ENCODE measurements at places on chromosomes 12 and 14. TPM values are rescaled to one million over a fixed set of nuclear protein-coding genes. Genes with fewer than 3 reads are reported as not detected.

DNA sequence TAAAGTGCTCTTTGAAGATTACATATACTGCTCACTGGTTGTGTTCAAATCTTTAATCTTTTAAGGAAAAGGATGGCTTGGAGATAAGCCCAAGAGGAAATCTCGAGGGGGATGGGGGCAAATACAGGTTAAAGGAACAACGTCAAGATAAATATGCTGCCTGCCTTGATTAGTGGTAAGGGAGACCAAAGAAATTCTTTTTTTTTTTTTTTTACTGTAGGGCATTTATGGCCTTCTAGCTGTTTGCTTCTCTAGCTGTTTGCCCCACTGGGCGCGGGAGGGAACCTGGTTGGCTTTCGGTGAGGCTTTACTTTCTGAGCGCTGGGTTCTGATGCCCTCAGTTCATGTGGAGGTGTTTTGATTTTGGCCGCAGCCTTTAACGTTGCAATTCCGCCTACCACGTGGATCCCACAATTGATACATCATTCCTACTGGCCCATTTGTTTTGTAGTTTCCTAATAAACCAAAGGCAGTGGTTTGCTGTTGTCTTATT lies 5.7 kb downstream of the CCND2 start:
- no peak for DNase-seq

DNA sequence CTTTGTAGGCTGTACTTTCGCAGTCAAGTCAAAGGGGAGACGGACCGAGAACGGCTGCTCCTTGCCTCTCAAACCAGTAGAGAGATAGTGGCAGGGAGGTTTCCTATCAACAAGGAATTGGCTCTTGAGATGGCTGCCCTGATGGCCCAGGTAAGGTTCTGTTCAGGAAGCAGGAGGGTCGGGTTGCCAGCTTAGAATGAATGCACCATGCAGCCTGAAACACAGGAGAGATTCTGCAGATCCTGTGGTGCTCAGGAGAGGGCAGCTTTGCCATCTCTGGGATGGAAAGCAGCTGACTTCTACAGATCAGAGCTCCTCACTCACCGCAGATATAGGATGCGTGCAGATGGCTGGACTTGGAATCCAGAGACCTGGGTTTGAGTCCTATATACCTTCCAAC lies 18.0 kb downstream of the PIGH start:
- DNase-seq, result no peak

CLEC2A gene
- not detected for total RNA-seq

TNS2 gene
- 57.9 TPM for total RNA-seq

ASCL1 gene
- 0.32 TPM for total RNA-seq

DNA sequence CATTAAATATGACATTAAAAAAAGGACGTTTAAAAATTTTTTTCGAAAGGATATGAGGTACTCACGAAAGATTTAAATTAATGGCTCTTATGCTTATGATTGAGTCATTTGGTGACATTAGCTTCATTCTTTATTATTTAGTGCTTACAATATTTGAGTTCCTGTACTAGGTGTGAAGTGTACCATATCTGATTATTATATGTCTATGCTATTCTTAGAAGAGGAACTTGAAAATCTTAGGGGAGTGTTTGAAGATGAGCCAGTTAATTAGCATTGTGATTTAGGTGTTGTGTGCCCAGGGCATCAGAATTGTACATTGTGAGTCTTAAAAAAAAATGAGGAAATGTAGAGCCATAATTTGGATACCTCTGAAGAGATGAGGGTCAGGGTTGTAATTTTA lies 118.6 kb downstream of the FUT8 start:
- DNase-seq, result no peak

DNA sequence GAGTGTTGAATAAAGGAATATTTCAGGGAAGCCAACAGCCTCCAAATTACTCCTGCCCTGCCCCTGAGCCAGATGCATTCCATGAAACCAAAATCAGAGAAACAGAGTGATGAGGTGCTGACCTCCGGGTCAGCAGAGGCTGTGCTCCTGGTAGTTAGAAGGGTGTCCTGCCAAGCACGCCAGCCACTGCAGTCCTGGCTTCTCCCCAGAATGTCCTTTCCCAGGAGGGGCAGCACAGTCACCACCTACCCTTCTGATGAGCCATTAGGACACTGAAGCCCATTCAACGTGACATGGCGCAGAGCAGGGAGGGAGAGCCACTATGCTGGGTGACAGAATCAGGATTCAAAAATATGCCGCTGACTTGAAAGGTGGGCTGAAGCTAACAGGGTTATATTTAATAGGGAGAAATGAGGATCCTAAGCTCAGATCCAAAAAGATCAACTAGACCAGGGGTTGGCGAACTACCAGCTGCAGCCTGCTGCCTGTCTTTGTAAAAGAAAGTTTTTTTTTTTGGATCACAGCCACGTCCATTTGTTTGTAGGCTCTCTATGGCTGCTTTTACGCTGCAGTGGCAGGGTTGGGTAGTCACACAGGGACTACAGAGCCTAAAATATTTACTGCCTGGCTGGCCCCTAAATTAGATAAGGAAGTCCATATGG lies 34.5 kb upstream of the PLEK2 start:
- no peak for DNase-seq

DNA sequence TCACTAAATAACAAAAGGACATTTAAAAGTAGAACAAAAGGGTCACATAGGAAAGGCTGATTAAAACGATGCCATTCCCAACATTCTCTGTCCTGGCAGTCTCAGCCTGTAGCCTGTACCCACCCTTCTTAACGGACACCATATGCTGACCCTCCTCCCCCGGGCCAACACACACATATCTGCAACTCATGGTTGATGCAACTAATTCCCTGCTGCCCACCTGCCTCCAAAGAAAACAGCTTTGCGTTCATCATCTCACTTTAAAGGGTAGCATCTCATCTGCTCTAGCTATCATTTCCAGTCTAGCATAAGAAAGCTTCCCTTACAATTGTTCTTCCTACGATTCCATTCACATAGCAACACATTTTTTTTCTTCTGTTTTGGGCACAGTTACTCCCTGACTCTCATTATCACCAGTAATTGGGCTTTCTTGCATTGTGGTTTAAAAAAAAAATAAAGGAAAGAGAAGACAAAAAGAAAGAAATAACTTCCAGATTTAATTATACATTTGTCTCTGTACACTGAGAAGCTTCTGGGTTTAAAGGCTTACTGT lies 92.9 kb downstream of the KCNC2 start:
- DNase-seq, result no peak
